ENCODE measurements at places on chromosomes 11 and 22. TPM values are rescaled to one million over a fixed set of nuclear protein-coding genes. Genes with fewer than 3 reads are reported as not detected.

CHRDL2 gene
- not detected for total RNA-seq

CNTN5 gene
- not detected for total RNA-seq

BBOX1 gene
- total RNA-seq, result not detected

RFPL1 gene
- total RNA-seq, result not detected

EIF3M gene
- total RNA-seq, result 543 TPM

DNA sequence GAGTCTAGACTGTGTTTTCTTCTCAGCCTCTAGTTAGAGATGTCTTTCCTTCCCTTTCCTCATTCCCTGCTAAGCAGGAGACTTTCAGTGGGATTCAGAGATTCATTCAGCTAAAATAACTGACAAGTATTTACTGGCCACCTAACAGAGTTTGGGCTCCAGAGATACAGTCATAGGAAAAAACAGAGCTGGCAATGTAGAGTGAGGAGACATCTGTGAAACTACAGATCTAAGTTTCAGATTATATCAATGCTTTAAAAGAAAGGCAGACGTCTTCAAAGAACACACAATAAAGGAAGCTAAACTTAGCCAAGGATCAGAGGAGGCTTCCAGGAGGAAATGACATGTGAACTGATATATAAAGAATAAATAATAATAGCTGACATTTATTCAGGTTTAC lies 355.6 kb upstream of the DDI1 start:
- DNase-seq, result no peak

DNA sequence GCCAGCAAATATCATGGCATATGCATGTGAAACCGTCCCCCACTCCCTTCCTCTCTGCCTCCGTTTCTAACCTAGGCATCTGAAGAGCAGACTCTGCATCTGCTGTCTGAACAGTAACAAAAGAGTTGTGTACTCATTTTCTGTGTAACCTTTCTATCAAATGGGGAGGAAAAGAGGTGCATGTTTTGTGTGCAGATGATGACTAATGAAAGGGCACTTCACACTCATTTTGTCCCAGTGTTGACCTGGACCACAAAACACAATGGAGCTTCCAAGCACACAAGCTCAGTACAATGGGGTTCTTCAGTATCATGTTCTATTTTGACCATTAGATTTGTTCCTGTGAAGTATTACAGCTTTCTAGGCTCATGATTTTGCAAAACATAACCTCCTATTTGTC lies 13.0 kb downstream of the JHY start:
- no peak for DNase-seq

DNA sequence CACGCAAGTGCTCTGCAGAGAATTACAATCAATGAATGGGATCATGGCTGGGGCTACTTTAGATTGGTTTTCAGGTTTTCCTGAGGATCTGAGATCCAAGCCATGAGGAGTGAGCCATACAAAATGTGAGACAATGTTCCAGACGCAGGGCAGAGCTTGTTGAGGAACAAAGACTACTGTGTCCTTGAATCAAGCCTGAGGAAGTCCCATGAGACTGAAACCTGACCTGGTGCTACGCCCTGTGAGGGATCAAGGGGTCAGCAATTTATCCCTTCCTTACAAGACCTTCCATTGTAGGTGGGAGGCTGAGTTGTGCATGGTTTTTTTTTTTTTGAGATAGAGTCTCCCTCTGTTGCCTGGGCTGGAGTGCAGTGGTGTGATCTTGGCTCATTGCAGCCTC lies 2.1 kb downstream of the INCENP start:
- DNase-seq, result no peak

DNA sequence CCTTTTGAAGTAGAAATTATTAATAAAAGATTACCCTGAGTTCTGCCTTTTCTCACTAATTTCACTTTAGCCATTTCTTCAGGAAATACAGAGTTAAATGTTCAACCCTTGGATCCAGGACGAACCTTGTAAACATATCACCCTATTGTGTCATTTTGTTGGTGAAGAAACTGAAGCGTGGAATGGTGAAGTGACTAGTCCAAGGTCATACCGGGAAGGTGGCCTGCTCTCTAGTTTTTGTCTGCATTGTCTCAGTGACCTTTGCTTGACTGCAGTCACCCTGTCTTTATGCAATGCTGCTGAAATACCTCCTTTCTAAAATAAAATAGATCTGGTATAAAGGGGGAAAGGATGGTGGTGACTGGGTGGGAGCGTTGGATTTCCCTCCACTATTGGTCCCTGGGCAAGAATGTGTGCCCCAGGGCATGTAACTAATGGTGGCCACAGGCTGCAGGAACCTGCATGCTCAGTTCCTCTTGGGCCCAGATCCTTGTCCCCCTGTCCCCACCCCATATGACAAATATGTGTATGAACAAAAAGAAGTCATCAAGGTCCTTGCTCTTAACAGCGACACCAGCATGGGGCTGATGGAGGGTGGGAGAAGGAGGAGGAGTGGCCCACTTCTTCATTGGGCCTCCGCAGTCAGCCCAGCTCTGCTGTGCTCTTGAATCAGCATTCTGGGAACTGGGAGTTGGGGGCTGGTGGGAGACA lies 977 bp upstream of the SORL1-AS1 start:
- no peak for DNase-seq

- DNase-seq, result peak; percentile 32
Measured at GRCh38 chr11:77776455-77776854, 44.1 kb downstream of the RSF1 start.

DNA sequence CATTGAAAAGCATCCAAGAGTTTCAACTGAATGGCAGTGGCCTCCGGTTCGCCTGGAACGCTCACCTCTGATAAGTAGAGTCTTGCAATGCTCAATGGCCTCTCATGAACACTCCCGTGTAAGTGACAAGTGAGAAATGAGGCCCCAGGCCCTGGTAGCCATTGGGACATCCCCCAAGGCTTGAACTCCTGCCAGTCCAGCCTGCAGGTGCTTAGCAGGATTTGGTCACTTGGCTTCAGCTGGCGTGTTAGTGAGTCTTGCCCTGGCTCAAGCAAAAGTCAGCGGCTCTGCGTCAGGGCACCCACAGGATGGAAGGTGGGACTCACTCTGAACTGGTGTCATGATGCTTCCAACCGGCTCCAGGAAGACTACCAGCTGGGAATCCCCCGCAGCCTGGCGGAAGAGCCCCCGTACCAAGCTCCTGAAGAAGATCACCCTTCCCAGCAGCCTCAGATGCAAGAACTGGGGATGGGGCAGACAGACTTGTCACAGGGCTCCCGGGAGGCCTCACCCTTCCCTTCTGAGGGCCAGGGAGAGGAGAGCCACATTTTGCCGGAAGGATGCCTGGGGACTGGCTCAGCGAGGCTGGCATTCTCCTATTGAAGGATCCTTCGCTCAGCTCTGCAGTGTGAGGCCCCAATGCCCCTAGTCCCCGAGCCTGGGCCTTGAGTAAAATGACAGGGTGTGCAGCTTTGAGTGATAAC lies 19.3 kb downstream of the MB start:
- DNase-seq, result no peak

ADM2 gene
- total RNA-seq, result 11.4 TPM

DNA sequence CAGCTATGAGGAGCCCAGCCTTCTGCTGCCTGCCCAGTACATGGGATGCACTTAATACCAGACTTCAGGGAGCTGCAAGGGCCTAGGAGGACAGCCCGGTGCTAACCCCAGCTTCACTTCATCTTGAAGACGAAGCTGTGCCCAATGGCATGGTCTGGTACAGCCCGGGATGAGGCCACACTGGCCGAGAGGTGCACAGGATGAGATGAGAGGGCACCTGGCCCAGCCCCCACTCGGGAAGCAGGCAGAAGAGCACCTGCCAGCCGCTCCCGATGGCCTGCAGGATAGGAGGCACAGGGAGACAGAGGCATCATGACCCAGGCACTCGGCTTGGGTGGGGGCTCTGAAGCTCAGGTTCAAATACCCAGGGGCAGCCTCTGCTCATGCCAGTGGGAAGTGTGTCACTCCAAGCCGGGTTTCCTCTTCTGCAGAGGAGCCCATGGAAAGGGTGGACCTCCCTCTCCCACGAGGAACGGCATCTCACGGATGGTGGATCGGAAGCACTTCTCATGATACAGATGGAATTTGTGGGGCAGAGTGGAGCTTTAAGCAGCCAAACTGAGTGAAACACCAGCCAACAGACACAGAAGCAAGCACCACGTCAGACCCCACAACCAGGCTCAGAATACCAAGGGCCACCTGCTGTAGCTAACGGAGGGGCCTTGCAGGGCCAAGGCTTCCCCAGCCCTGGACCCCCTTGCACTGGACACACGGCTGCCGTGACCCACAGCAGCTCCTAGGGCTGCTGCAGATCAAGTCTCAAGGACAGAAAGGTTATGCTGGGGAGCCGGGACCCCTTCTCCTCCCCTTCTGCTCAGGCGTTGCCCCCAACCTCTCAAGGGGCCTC lies 875.2 kb downstream of the BRD1 start:
- no peak for DNase-seq

VSIG10L2 gene
- not detected for total RNA-seq

MS4A15 gene
- total RNA-seq, result not detected

DNA sequence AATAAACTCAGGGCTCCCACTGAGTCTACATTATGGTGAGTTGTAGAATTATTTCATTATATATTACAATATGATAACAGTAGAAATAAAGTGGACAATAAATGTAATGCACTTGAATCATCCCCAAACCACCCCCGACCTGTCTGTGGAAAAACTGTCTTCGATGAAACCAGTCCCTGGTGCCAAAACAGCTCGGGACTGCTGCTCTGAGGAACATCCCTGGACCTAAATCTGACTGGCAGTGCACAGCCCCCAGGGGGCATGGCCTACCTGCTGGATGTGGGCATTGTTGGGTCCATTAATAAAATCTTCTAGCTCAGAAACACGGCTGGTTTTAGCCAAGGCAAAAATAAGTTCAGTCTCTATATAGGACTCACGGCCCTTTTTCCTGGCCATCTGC lies 29.3 kb upstream of the SLC25A1 start:
- no peak for DNase-seq

- DNase-seq, result peak; percentile 13
Measured at GRCh38 chr11:121864660-121865059, 251.4 kb downstream of the BLID start.

DNA sequence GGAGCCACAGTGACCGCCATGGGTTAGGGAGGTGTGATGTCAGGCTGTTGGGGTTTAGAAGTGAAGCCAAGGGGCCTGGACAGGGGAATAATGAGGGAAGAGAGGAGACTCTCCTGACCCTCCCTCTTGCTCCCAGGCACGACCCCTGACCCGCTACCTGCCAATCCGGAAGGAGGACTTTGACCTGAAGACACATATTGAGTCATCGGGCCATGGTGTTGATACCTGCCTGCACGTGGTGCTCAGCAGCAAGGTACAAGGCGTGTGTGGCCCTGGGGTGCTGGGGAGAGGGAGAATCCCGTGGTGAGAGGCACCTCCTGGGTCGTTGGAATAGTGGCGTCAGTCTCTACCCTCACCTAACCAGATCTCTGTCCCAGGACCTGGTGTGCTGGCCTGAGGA lies 29.5 kb downstream of the TREH start:
- DNase-seq, result no peak

GRCh38 chr11:47403571-47403970 lies 4.8 kb upstream of the SLC39A13 start:
- no peak for DNase-seq

GRCh38 chr11:11463405-11463804 lies 110.4 kb upstream of the CSNK2A3 start:
- DNase-seq, result peak; percentile 32
